Adrenal gland (tissue), 19 donors: ENCODE measurements at places on chromosomes 1 and 21. TPM values are rescaled to one million over a fixed set of nuclear protein-coding genes. Genes with fewer than 3 reads are reported as not detected.
A peak's percentile ranks its signal among the peaks of the same experiment; 100 is the strongest.

GRCh38 chr1:234488054-234489006 is 9.4 kb upstream of the TARBP1 start:
- no peak overlapping the region for H3K27ac ChIP-seq
- H3K4me3 ChIP-seq, result no peak overlapping the region
- DNase-seq, result no peak
- H3K36me3 ChIP-seq, result no peaks in the 10 kb centered on the region
- no peaks in the 10 kb centered on the region for H3K4me1 ChIP-seq
- no peaks in the 10 kb centered on the region for H3K27me3 ChIP-seq

GRCh38 chr21:42537106-42537742 is 23.6 kb downstream of the SLC37A1 start:
- no peak overlapping the region for H3K4me3 ChIP-seq
- H3K27ac ChIP-seq, result peak overlapping the region; percentile 0
- H3K36me3 ChIP-seq, result peaks cover 8% of the 10 kb centered on the region
- no peak for DNase-seq

DNA sequence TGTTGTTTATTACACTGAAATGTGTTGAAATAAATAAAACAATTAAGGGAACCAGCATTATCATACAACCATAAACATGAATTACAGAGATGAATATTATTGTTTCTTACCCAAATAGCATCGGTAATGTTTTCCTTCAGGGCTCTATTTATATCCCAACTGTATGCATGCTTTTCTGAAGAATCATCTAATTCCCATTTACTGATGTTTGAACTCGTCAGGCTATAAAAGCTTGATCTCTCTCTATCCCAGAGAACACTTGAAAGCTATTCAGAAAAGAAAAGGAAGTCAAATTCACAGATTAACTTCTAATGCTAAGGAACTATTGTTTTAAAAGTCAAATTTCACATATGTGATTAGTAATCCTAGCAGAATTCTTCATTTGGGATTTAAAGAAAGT is 12.4 kb downstream of the NUP133 start:
- H3K4me1 ChIP-seq, result no peaks in the 10 kb centered on the region
- DNase-seq, result no peak

GRCh38 chr1:29531596-29531995 is 295.3 kb downstream of the PTPRU start:
- H3K4me1 ChIP-seq, result no peaks in the 10 kb centered on the region
- H3K4me3 ChIP-seq, result no peak overlapping the region
- DNase-seq, result peak; percentile 5

GRCh38 chr1:66274634-66275033 is 259.3 kb upstream of the SGIP1 start:
- no peaks in the 10 kb centered on the region for H3K36me3 ChIP-seq
- no peak for DNase-seq
- peaks cover 42% of the 10 kb centered on the region for H3K4me1 ChIP-seq
- no peaks in the 10 kb centered on the region for H3K27me3 ChIP-seq
- no peak overlapping the region for H3K4me3 ChIP-seq

DNA sequence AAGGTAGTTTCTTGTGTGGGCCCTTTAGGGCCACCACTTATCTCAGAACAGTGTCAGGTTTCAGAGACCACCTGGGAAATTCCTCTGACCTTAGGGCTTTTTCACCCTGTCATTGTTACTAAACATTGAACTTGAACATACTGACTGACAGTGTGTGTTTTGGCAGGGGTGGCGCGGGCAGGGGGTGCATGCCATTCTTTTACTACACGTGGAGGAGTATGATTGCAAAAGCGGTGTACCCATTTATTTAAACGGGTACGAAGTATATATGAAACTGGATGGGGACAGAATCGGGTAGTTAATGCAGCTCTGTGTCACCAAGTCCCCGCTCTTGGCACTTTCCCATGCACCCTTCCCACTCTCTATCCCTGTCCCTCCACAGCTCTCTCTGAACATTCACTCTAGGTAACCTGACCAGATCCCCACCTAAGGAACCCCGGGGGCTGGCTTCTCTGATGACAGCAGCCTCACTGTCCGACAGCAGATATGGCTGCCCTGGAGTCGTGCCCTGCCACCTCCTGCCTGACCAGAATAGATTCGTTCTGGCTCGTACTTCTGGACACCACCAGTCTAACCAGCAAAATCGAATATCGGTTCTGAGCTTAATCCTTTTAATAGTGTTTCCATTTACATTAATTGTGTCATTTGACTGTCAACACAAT is 51.3 kb downstream of the NFASC start:
- no peak overlapping the region for H3K4me3 ChIP-seq
- H3K27ac ChIP-seq, result no peak overlapping the region
- H3K4me1 ChIP-seq, result no peaks in the 10 kb centered on the region
- no peaks in the 10 kb centered on the region for H3K36me3 ChIP-seq

DNA sequence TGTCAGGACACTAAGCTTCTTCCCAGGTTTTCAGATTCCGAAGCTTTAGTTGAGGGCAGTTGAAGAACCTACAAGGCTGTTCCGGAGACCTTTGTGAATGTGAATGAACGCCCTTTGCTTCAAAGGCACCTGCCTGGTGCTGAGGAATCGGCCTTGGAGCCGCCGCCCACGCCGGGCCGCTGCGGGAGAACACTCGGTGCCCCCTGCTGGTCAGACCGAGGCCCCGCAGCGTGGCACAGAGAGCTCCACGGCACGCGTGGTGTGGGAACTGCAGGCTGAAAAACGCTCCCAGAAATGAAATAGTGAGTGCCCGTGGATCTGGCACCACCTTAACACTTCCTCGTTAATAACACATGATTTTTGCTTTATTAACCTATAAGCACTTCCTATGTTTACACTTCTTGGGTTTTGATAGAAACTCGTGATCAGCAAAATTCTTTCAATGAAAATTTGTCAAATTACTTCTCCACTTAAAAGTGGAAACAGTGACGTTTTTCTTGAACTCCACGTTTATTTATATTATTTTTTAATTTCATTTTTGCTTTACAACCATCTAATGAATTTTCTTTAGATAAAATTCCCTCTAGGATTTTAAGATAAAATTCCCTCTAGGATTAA is 460.6 kb downstream of the DSCAM start:
- no peaks in the 10 kb centered on the region for H3K36me3 ChIP-seq
- no peak overlapping the region for H3K4me3 ChIP-seq
- peak; percentile 79 for DNase-seq
- H3K27me3 ChIP-seq, result no peaks in the 10 kb centered on the region

GRCh38 chr1:100479620-100480338 is 58.2 kb upstream of the GPR88 start:
- H3K36me3 ChIP-seq, result no peaks in the 10 kb centered on the region
- no peak overlapping the region for H3K4me3 ChIP-seq
- H3K4me1 ChIP-seq, result no peaks in the 10 kb centered on the region
- no peaks in the 10 kb centered on the region for H3K27me3 ChIP-seq

GRCh38 chr1:55714230-55714629 is 499.1 kb upstream of the USP24 start:
- no peak overlapping the region for H3K4me3 ChIP-seq
- DNase-seq, result no peak
- H3K4me1 ChIP-seq, result peaks cover 5% of the 10 kb centered on the region

GRCh38 chr1:151165281-151165737 is 393 bp downstream of the LYSMD1 start:
- peaks cover 48% of the 10 kb centered on the region for H3K36me3 ChIP-seq
- peak overlapping the region; percentile 89 for H3K27ac ChIP-seq
- no peaks in the 10 kb centered on the region for H3K27me3 ChIP-seq
- H3K4me3 ChIP-seq, result peak overlapping the region; percentile 43

- no peak overlapping the region for H3K27ac ChIP-seq
- no peaks in the 10 kb centered on the region for H3K27me3 ChIP-seq
- no peaks in the 10 kb centered on the region for H3K36me3 ChIP-seq
- H3K4me1 ChIP-seq, result no peaks in the 10 kb centered on the region
- no peak for DNase-seq
Observed at GRCh38 chr1:182308826-182309225, 82.8 kb downstream of the GLUL start.

DNA sequence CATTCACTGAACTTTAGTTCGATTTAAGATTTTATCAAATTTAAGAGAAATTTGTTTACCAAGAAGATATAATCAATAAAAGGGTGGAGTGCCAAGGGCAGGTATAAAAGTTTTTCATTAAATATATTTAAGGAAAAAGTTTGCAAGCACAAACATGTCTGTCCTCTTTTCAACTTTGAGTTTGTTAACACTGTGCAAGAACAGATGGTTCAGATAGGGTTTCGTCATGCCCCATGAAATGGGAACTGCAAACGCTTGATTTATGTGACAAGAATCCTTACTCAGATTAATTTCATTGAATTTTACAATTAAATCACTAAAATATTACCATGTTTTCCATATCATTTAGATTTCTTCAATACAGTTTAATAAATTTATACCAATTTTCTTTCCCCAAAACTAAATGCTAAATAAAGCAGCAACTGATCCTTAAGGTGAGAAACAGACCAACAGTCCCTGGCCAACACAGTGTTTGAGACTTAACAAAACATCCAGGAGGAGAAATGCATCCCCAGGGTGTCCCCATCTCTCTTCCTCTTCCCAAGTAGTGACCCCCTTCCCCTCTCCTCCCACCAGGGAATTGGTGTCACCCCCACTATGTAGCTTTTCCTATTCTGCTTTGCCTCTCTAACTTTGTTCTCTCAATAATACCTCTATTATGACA is 292.9 kb downstream of the LTN1 start:
- H3K4me3 ChIP-seq, result no peak overlapping the region
- no peaks in the 10 kb centered on the region for H3K4me1 ChIP-seq
- no peak for DNase-seq
- H3K36me3 ChIP-seq, result no peaks in the 10 kb centered on the region
- H3K27me3 ChIP-seq, result no peaks in the 10 kb centered on the region

- no peak overlapping the region for H3K4me3 ChIP-seq
- H3K36me3 ChIP-seq, result no peaks in the 10 kb centered on the region
- no peak for DNase-seq
- H3K27ac ChIP-seq, result no peak overlapping the region
- H3K27me3 ChIP-seq, result no peaks in the 10 kb centered on the region
Observed at GRCh38 chr1:222523852-222524251, 24.1 kb downstream of the HHIPL2 start.

GRCh38 chr1:8427493-8427892 is 109.6 kb downstream of the SLC45A1 start:
- H3K36me3 ChIP-seq, result no peaks in the 10 kb centered on the region
- no peak overlapping the region for H3K4me3 ChIP-seq
- peak overlapping the region; percentile 65 for H3K27ac ChIP-seq
- no peaks in the 10 kb centered on the region for H3K27me3 ChIP-seq
- no peak for DNase-seq

DNA sequence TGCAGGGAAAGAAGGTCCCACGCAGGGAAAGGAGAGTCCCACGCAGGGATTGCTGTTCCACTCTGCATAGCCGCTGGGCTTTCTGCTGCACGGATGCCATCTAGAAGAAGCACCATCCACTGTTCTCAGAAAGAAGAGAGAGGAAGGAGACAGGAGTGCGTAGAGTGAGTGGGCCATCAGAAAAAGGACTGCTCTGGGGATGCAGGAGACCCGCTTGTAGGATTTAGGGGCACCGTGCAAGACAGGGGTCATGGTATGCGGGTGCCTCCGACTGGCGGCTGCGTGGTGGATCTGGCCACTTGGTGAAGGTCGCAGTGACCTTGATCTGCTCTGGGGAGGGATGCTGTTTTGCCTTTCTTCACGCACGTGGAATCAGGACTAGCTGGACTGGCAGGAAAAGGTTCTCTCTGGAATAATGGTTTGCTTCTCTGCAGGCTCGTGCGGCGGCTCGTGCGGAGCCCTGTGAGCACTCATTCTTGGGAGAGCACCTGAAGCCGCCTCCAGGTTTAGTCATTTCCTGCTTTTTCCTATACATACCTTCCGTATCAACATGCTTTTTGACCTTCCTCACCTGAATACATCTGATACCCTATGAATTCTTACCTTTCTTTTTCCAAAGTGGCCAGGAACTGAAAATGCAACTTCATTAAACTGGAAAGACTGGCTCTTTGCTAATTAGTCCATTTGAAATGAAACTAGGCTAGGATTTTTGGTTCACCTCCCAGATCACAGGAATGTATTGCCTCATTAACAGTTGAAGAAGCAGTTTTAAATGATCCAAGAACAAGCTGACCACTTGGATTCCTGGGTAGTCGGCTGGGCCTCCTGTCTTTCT is 181.6 kb downstream of the KIF26B start:
- no peak overlapping the region for H3K27ac ChIP-seq
- no peak overlapping the region for H3K4me3 ChIP-seq
- no peaks in the 10 kb centered on the region for H3K36me3 ChIP-seq
- no peak for DNase-seq
- H3K4me1 ChIP-seq, result no peaks in the 10 kb centered on the region

DNA sequence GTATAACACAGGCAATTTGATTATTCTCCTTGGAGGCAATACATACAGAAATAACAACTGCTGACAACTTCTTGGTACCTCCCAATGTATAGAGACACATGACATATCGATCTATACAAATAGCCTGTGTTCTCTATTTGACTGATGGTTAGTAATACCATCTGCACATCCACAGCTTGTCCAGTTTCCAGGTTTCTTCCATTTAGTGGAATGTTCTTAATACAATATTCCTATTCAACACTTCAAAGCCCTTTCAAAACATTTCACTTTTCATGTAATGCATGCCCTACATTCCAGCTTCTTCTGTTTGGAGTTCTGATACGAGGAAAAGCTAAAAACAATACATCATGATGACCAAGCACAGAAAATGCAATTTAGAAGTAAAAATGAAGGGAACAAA is 37.0 kb upstream of the GORAB start:
- no peak overlapping the region for H3K27ac ChIP-seq
- DNase-seq, result no peak
- H3K4me1 ChIP-seq, result peaks cover 6% of the 10 kb centered on the region
- no peaks in the 10 kb centered on the region for H3K36me3 ChIP-seq

- H3K36me3 ChIP-seq, result no peaks in the 10 kb centered on the region
- H3K4me3 ChIP-seq, result no peak overlapping the region
- no peak overlapping the region for H3K27ac ChIP-seq
- no peaks in the 10 kb centered on the region for H3K4me1 ChIP-seq
- no peak for DNase-seq
Observed at GRCh38 chr1:175400766-175401165, 208.2 kb upstream of the KIAA0040 start.

DNA sequence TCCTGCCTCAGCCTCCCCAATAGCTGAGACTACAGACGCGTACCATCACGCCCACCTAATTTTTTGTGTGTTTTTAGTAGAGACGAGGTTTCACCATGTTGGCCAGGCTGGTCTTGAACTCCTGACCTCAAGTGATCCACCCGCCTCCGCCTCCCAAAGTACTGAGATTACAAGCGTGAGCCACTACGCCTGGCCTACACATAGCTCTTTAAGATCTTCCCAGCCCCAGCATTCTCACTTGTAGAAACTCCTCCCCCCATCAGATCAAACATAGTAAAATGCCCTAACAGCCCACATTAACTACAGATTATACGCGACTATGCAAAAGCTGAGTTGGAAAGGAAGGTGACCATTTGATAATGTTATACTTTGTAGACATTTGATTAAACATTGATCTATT is 634.8 kb downstream of the MATN1 start:
- peaks cover 5% of the 10 kb centered on the region for H3K27me3 ChIP-seq
- no peak for DNase-seq
- H3K27ac ChIP-seq, result no peak overlapping the region
- H3K4me1 ChIP-seq, result peaks cover 5% of the 10 kb centered on the region
- H3K4me3 ChIP-seq, result no peak overlapping the region

FMOD gene
- polyA plus RNA-seq, result 17.2 TPM

LCE1D gene
- polyA plus RNA-seq, result not detected

OR2T12 gene
- not detected for polyA plus RNA-seq

SDHC gene
- polyA plus RNA-seq, result 57.8 TPM

HES2 gene
- polyA plus RNA-seq, result 0.10 TPM

CLDN8 gene
- polyA plus RNA-seq, result not detected

GJA8 gene
- not detected for polyA plus RNA-seq
